ENCODE measurements at places on chromosomes 6 and 20.

DNA sequence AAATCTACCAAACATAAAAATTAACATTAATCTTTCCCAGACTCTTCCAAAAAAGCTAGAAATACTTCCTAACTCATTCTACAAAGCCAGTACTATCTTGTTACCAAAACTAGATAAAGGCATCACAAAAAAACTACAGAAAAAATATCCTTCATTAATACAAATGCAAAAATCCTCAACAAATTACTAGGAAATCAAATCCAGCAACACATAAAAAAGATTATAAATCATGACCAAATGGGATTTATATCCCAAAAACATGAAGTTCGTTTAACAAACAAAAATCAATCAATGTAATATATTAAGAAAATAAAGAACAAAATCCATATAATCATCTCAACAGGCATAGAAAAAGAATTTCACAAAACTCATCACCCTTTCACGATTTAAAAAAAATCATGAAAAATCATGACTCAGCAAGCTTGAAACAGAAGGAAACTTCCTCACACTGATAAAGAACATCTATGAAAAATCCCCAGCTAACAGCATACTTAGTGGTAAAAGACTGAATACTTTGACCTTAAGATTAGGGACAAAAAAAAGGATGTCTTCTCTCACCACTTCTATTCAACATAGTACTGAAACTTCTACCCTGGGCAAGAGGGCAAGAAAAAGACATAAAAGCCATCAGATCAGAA lies 43.2 kb downstream of the RANBP9 start:
- DNase-seq = no peak

- no peak for DNase-seq
These were observed 21.6 kb downstream of the ADGRG6 start for GRCh38 chr6:142323377-142323776.

DNA sequence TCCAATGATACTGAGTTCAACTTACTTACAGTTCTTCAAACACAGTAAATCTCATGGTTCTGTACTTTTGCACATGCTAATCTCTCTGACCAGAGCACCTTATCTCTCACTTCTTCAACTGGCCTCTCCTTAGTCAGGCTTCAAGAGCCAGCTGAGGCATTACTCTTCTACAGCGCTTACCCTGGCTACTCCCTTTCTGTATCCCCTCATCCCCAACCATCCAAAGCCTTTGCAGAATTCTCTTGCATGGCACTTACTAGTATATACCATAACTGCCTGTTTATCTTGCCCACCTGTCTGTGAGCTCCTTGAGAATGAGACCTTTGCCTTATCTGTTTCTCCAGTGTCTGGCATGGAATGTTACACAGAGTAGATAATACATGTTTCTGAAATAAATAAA lies 49.2 kb downstream of the SESN1 start:
- DNase-seq = no peak

DNA sequence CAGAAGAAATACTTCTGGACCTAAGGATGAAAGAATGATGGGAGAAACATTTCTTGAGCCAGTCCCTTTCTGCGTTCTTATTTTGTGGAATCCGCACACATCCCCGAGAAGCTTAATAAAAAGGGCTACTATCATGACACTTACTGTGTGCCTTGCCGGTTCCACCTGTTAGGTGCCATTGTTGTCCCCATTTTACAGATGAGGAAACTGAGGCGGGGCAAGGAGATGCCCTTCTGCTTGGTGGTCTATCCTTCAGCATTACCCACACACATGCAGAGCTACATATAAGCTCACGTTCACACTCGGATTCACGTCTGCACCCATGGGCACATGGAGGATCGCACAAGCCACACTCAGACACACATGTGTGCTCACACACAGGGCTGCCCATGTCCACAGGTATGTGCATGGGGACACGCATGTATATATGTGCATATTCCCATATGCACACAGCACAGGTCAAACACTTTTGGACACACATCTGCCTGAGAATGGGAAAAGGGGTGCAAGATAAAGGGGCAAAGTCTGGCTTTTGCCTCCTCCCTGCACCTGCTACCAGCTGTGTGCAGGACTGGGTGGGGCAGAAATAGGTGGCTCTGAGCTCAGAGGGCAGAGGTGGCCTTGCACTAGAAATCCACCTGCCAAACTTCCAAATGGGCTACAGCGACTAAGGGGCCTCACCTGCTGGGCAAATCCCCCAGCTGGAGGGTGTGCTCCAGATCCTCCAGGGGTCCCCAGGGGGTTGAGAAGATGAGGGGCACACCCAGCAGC lies 30.5 kb upstream of the ADA start:
- no peak for DNase-seq

DNA sequence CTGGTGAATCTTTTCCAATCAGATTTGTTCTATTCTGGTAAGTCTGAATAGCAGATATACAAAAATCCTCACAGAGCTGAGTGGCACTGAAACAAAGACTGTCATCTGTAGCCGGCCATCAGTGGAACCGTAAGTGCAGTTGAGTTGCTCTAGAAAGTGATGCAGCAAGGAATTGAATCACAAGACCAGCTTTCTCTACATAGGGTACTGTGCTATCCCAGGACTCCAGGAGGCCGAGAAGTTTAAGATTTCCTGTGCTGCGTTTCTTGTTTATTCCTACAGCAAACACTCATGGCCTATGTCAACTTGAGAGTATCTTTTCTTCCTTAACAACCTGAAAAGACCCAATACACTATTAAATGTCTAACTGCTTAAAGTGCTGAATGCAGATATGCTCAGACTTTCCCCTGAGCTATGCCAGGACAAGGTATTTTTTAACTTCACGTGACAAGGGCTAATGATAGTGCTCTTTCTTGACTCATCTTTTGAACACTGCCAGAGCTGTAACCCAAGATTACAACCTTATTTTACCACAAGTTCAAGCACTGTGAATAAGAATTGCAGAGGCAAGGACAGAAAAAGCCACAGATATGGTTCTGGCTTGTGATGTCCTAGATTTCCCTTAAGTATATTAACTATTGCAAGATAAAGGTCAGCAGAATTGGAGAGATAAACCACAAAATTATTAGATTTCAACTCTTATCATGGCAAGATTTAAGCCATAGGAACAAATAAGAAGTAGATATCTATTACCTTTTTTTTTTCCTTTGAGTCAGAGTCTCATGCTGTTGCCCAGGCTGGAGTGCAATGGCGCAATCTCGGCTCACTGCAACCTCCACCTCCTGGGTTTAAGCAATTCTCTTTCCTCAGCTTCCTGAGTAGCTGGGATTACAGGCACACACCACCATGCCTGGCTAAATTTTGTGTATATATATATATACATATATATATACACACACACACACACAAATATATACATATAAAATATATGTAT lies 71.6 kb downstream of the GJA1 start:
- DNase-seq = peak; percentile 85
